ENCODE measurements at places on chromosomes 1 and 21.

- DNase-seq = no peak
Observed at GRCh38 chr1:109116286-109116685, 2.4 kb downstream of the ELAPOR1 start.

DNA sequence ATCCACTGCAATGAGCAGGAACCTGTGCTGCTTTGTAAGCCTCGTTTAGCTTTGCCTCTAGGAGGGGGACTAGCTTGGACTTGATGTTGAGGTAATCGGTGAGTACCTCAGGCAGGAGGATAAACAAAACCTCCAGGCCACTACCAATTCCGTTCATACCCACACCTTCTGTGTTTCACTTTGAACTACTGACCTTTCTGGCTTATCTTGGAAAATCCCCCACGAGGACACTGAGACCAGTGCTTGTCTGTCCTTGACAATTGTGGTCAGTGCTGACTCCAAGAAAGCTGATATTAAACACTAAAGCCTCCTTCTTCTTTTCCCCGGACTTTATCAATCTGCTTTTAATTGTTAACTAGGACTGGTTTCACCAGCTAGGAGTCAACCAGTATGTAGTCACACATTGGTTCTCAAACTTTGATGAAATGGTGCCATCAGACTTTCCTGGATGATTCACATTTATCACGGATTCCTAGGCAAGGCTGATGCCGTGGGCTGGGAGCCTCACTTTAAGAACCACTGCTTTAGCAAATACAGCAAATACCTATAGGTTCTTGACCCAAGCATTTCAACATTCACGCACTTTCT lies 52.7 kb downstream of the TGFB2 start:
- no peak for DNase-seq

DNA sequence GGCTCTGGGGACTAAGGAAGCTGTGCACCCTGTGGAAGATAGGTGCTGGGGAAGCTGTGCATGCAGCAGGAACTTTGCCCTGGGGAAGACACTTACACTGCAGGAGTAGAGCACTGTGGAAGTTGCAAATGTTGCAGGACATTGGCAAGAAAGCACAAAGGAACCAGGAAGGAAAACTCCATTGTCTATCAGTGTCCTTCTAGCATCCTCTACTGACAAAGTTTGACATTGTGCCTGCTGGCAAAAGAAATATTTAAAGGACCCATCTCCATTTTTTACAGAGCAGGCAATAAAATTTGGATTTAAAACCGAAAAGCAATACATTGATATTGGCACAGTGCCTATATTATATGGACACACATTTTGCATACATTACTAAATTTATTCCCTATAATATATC lies 394.1 kb downstream of the PBX1 start:
- no peak for DNase-seq

DNA sequence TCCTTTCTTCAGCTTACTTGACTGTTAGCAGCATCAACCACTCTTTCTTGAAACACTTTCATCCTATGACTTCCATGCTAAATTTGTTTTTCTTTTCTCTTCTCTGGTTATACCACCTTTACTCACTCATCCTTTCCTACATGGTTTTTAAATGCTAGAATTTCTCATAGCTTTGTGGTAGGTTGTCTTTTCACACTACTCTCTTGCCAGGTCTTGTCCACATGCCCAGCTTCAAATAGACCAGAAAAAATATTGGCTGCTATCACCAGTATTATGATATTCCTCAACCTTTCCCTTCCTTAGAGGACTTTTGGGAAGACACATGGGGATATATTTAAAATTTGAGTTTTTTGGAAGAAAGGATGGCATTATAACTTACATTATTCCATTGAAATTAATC lies 48.8 kb downstream of the PPP1R12B start:
- no peak for DNase-seq

DNA sequence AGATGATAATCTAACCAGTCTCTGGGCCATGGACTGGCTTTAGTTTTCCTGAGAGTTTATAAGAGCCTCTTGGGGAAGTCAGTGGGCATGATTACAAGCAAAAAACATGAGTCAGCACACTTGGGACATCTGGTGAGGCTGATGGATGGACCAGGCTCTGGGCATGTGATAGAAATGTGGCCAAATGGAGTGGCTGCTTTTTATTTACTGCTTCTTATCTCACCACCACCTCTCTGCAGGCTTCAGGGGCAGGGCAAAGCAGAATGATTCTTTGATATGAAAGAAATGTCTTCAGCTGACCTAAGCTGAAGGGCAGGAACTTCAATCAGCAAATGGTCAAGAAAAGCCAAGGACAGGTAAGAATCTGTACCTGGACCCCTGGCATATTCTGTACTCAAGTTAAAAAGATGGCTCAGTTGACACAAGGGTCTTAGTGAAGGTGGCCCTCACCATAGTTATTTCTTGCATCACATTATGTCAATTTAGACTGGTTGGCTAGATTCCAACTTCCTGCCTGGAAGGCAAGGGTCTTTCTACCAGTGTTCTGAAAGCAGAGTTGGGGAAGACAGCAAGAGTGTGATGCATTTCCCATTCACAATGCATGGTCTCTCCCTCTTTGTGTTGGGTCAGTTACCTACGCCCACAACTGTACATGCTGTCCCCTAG lies 162.8 kb downstream of the FASLG start:
- DNase-seq = no peak

GRCh38 chr1:41914516-41914915 lies 4.2 kb downstream of the HIVEP3 start:
- no peak for DNase-seq

GRCh38 chr1:165641231-165641987 lies 10.4 kb downstream of the MGST3 start:
- no peak for DNase-seq

DNA sequence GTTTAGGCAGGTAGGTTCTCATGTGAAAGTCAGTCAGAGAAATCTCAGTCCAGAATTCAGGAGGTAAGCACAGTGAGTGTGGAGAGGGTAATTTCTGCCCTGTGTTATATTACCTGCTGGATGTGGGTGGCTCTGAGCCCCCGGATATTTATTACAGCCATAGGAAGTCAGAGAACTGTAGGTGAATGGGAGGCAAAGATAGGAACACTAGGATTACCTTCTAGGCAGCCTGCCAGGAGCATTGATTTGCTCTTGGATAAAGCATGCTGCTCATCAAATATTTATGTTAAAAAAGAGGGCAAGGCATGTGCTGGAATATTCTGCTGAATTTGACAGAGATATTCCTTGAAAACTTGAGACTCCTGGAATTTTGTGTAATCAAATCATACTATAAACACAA lies 8.5 kb downstream of the GNG12 start:
- no peak for DNase-seq

DNA sequence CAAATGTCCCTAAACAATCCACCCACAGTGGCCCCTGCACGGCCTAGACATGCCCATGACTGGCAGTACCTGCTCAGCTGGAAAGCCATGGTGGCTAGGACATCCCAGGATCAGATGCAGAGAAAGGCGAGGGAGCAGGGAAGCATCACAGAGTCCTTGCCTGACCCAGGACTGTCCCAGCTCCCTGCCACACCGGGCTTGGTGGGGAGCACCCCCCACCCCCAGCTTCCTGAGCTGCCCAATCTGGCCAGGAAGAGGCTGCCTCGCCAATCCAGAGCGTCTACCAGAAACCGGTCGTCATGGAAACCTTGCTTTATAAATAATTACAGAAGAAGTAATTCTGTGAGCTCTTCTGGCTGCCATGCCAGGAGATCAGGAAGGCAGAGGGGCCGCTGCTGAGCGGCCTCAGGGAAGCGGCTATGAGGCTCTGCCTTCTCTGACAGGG lies 34.8 kb downstream of the ACOT7 start:
- no peak for DNase-seq

GRCh38 chr1:109152196-109152595 lies 38.3 kb downstream of the ELAPOR1 start:
- DNase-seq = no peak

DNA sequence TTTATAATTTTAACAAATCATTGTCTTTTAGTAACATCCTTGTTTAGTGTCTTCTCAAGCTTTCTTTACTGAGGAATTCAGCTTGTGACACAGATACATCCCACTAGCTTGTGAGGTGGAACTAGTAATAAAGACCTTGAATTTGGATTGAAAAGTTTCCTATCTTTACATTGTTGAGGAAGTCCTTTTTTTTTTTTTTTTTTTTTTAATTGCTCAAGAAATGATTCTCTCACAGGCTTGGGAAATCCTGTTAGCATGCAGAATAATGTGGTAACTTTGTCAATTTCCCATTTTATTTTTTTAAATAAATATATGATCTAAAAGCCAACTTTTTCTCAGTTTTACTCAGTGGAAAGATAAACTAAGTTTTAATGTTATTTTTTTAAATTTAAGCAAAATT lies 15.8 kb downstream of the DENND2D start:
- DNase-seq = no peak

DNA sequence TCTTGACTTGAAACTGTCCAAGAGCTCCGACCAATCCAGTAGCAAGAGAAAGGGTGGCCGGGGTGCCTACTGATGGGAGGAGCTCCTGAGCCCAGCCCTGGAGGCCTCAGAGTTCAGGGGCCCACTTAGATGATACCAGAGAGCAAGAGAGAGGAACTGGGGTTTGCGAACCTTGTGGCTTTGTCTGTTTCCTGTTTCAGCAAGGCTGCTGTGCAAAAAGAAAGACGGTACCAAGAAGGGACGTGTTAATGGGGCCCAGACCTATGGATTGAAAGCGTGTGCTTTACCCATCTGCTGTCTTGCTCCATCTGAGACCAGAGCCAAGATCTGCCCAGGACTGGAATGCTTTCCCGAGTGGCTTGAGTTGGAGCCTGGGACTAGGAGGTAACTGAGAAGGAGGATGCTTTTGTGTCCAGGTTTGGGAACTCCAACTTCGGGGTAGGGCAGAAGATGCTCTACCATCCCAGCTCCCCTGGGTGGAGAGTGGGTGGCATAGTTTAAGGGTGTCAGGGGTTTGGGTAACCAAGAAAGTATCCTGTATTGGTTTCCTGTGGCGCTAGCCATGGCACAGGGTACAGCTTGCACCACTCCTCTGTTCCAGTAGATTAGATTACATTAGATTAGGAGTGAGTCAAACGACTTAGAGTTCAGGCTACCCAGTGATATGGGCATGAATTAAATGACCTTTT lies at the start of gene TRAF3IP3:
TSS of gene TRAF3IP3 (plus strand) at position 128 of the 689 bp plus-strand sequence. CDS start 3,987 bp downstream, outside the sequence.
- DNase-seq = peak; percentile 41

GRCh38 chr1:169527451-169528214 lies 41.9 kb upstream of the SLC19A2 start:
- DNase-seq = no peak

DNA sequence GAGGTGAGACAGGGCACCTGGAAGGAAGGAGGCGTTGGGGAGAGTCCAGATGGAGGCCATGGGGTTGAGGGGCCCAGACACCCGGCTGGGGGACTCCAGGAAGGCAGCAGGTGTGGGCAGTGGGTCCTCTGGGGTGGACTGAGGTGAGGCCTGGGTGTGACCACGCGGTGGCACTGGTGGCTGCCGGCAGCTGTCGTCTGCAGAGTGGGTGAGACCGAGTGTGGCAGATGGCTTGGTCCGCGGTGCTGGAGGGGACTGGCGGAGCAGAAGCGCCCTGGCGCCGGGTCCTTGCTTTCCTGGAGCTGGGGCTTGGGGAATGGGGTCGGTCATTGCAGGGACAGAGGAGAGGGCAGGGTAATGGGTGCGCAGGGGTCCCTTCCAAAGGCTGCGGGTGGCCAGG lies 12.5 kb downstream of the AGRN start:
- no peak for DNase-seq

- no peak for DNase-seq
Observed at GRCh38 chr21:38649120-38649519, 150.8 kb upstream of the ERG start.

GRCh38 chr1:50913954-50914353 lies 46.1 kb downstream of the FAF1 start:
- DNase-seq = no peak

- DNase-seq = no peak
Observed at GRCh38 chr1:234776876-234777855, 167.2 kb upstream of the IRF2BP2 start.

- DNase-seq = no peak
Observed at GRCh38 chr1:202235003-202235660, 41.5 kb downstream of the LGR6 start.

- no peak for DNase-seq
Observed at GRCh38 chr1:4638345-4638729, 16.1 kb upstream of the AJAP1 start.

- no peak for DNase-seq
Observed at GRCh38 chr1:44609412-44609767, 64.9 kb downstream of the TMEM53 start.

DNA sequence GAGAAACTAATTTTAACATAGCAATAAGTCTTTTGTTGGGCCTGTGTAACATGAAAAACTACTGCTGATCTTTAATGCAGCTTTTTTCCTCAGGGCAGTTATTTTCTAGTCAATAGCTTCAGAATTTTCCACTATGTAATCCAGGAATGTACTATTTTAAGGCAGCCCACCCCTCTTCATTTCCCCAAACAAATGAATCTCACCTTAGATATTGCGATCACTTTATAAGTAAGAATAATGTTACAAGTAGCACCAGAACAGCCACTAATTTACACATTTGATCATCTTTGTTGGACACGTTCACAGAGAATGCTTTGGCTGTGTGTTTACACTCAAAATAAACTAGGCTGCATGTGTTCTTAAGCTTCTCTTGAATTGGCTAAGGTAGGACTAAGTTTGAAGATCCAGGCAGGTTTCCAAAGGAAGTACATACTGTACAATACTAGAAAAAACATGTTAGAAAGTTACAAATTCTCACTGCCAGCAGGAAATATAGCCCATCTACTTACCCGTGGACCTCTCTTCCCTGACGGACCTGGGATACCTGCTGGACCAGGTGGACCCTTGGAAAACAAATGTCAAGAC lies 41.7 kb downstream of the COL24A1 start:
- no peak for DNase-seq

- DNase-seq = no peak
Observed at GRCh38 chr1:185680453-185680852, 53.7 kb upstream of the HMCN1 start.

- no peak for DNase-seq
Observed at GRCh38 chr21:38821959-38822682, 16.4 kb downstream of the ETS2 start.

DNA sequence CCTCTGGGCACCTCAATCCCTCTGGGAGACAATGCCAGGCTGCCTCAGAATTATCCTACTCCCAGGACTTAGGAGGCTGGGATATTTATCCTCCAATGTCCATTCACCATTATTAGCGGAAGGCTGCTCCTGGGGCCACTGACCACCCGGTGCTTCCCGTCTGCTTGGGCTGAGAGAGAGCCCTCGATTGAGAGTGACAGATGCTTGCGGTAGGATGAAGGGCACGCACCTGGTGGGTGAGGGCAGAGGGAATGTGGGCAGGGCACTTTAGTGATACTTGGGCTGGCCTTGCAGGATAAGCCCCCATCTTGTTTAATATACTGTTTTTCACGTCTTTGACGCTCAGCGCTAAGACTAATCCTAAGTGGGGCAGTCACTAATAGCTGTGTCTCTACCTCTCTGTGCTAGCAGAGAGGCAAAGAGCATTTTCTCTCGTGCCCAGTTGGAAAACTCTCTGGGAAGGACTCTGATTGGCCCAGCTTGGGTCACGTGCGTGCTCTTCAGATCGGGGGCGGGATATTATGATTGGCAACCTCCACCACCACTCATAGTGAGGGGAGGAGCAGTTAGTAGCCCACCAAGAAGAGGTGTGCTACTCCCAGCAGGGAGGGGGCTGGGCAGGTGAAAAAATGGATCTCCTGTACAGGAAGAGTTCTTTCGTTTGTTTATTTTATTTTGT lies 10.6 kb upstream of the PARS2 start:
- DNase-seq = no peak

GRCh38 chr1:193070942-193071341 lies 11.5 kb downstream of the RO60 start:
- DNase-seq = no peak

All from activated B cell treated with CpG ODN at 0.5 μM for 24 hours (primary cell).